Cortex of kidney (tissue), 1 donor: ENCODE measurements at places on chromosomes 3 and 15.

DNA sequence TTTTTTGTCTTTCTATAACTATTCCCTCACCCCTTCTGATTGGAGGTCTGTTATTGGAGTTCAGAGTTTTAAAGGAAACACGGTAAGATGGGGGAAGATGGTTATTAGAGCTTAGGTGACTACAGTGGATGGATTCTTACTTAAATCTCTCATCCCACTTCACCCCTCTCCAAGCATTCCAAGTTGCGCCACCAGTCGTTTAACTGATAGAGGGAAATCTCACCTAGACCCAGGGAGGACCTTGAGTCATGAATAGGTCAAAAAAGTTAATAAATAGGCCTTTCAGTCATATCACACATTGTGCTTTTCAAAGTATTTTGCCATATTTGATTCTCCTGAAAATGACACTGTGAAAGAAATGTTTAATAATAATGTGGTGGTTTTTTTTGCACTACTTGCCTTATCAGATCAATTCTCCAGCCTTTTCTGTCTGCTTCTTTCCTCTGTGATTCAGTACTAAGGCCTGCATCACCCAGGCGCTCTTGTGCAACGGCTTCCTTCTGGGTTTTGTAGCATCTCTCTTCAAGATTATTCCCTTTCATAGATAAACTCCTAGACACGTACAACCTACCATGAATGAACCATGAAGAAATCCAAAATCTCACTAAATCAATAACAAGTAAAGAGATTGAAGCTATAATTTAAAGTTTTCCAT is 100.4 kb upstream of the TGFBR2 start:
- DNase-seq, result no peak

DNA sequence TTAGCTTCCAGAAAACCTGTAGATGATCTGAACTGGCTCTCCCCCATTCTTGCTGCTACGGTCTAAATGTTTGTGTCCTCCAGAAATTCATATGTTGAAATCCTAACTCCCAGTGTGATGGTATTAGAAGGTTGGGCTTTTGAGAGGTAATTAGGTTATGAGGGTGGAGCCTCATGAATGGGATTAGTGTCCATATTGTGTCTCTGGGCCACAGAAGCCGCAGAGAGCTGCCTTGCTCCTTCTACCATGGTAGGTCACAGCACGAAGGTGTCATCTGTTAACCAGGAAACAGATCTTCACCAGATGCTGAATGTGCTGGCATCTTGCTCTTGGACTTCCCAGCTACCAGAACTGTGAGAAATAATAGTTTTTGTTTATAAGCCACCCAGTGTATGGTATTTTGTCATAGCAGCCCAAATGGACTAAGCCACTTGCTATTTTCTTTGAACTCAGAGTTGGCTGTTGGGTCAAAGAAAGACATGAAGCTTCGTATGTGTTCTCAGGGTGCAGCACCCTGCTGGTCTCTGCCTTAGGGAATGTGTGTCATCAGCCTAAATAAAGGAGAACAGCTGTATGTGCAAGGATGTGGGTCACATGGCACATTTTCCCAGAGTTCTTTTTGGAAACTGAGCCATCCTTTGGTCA is 317.5 kb upstream of the SLCO3A1 start:
- DNase-seq, result no peak

DNA sequence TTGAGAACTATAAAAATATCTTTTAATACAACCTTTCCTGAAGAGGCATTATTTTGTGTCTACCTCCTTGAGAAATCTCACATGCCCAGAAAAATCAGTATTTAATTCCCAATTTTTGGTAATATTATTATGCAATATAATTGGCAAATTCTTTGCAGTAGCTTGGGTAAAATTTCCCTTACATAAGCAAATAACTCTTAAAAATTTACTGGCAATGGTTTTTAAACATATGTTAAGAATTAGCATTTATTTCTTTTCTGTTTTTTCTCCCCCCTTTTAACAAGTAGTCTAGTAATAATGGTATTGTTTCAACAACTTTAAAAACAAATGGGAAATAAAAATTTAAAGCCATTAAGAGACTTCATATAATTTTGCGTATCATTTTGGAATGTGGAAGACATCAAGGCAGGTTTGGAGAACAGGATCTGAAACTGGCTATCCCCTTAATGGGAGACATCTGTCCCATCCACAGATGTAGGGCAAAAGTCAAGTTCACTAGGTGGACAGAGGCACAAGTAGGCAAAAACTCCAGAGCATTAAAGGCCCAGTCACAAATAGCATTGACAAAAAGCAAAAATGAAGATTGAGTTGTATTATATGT is 89.6 kb upstream of the AADACL2 start:
- DNase-seq, result no peak

DNA sequence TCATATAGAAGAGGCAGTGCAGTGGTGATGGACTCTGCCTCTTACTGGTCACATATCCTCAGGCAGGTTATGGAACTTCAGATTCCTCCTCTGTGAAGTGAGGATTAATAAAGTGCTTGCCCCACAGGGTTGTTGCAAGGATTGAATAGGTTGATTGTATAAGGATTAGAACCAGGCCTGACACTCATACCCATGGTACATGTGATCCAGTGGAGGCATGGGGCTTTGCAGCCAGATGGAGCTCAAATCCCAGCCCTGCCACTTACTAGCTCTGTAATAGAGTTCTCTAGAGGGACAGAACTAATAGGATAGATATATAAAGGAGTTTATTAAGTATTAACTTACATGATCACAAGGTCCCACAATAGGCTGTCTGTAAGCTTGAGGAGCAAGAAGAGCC is 184.6 kb upstream of the EIF1B start:
- no peak for DNase-seq

DNA sequence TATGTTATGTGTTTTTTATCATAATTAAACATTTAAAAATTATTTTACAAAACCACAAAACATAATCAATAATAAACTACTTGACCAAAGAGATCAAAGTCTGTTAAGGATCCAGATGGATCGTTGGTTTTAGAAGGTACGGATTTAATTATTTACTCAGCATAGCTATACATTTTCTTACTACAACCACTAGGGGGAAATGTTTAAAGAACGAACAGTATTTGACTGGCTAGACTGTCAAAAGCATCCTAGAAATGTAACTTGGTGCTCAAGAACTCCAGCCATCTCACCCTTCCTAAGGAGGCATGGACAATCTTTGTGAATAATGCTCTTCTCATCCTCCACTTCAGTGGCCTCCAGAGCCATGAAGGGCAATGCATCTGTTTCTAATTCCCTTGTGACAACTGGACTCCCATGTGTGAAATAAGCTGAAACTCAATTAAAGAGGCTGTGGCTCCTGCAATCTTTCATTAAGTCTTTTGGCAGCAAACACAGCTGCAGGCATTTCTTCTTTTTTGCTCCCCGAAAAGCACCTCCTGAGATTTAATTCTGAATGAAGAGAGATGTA is 94.7 kb upstream of the TUSC7 start:
- DNase-seq, result no peak

GRCh38 chr3:113717308-113717707 is 20.9 kb upstream of the USF3 start:
- no peak for DNase-seq

- no peak for DNase-seq
These were observed 46.5 kb downstream of the EXOG start for GRCh38 chr3:38542401-38543298.

DNA sequence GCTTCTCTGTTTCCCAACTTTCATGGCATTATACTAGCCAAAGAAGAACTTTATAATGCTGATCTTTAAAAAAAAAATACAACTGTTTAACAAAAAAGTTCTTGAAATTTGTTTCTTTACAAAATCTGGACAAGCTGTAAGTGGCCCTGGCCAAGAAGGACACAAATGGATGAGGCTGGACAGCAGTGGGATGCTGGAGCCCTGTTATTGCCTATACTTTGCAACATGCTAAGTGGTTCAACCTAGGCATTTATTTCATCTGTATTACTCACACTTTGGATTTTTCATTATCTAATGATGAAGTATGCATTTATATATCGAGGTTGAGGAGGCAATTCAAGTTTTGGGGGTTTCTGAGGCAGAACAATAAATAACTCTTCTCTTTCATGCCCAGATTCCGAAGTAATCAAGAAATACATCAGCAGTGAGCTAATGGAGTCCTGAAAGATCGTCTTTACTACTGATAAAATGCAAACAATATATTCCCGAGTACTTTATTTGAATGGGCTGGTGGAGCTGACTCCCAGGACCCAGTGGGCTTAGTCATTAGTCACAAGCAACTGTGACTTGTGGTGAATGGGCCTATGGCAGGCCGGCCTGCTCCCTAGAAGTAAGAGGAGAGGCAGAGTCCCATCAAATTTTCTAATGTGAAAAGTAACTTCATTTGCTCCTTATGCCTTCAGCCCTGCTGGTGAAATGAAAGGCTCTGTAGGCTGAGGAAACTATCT is 177.3 kb upstream of the DPH6 start:
- DNase-seq, result no peak

GRCh38 chr3:100437721-100438622 is 36.6 kb downstream of the LNP1 start:
- no peak for DNase-seq

- DNase-seq, result no peak
These were observed 114.5 kb downstream of the RARB start for GRCh38 chr3:25542492-25543039.

- DNase-seq, result no peak
These were observed 3.4 kb downstream of the HYAL3 start for GRCh38 chr3:50295553-50296431.

DNA sequence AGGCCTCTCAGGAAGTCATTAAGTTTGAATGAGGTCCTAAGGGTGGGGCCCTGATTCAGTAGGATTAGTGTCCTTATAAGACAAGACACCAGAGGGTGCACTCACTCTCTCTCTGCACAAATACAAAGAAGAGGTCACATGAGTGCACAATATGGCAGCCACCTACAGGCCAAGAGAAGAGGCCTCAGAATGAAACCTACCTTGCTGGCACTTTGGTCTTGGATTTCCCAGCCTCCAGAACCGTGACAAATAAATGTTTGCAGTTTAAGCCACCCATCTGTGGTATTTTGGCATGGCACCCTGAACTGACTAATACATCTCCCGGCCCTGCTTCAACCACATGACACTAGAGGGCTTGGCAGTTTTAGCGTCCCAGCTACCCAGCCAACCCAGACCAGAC is 73.9 kb upstream of the CHRNB4 start:
- DNase-seq, result no peak

DNA sequence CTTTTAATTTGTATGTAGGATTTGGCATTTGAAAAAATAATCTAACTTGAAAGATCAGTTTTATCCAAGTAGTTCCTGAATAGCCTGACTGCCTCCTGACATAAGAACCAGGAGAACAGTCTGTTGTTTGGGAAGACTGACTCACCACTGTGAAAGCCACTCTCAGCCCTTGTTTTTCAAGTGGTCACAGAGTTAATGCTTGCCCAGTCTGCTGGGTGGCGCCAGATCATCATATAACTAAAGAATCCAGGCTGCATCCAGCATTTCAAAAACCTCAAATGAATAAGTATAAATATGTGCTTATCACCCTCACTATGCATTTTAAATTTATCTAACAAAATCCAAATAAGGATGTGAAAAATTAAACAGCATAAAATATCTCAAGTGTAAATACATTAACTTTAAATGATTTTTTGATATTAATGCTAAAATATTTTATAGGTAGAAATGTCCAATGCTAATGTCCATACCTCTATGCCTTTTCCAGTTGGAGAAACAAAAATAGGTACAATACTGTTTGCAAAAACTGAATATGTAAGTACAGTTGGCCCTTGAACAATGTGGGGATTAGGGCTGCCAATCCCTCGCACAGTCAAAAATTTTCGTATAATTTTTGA is 26.9 kb upstream of the ZBBX start:
- DNase-seq, result no peak

- DNase-seq, result no peak
These were observed 35.6 kb upstream of the PPP4R2 start for GRCh38 chr3:72960812-72961518.

DNA sequence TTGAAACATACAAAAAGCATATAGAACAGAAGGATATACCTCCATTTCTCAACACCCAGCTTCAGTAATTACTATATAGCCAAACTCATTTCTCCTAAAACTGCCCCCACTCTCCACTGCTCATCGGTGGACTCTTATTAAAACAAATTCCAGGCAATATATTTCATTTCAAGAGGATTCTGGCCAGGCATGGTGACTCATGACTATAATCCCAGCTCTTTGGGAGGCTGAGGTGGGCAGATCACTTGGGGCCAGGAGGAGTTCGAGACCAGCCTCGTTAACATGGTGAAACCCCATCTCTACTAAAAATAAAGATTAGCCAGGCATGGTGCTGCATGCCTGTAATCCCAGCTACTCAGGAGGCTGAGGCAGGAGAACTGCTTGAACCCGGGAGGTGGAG is 40.9 kb downstream of the SNX4 start:
- DNase-seq, result no peak

- no peak for DNase-seq
These were observed 1.9 kb downstream of the GATM start for GRCh38 chr15:45376300-45376928.

DNA sequence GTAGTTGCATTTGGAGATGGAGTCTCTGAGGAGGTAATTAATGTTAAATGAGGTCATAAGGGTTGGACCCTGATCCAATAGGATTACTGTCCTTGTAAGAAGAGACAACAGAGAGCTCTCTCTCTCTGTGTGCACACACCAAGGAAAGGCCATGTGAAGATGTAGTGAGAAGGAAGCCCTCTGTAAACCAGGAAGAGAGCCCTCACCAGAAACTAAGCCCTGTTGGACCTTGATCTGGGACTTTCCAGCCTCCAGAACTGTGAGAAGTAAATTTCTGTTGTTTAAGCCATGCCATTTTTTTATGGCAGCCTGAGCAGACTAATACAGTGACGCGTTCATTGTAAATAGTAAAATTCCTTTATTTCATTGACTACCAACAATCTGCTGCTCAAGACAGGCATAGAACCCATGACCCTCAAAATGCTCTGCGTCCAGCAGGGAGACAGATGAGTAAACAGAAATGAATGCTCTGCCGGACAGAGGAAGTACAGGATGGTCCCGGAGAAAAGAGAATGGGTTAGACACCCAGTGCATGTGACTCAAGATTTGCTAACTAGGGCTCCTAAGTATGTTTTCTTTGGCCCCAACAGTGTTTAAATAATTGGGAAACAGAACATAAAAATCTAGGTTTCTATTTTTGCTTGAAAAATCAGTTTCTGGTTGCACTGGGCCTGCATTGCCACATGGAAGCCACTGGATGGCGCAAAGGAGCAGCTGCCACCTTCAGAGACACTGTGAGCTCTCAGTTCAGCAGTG is 37.9 kb upstream of the TNFAIP8L3 start:
- no peak for DNase-seq

- no peak for DNase-seq
These were observed 19.5 kb downstream of the LRIG1 start for GRCh38 chr3:66481071-66482017.

GRCh38 chr3:100205171-100205570 is 55.6 kb upstream of the TBC1D23 start:
- no peak for DNase-seq

DNA sequence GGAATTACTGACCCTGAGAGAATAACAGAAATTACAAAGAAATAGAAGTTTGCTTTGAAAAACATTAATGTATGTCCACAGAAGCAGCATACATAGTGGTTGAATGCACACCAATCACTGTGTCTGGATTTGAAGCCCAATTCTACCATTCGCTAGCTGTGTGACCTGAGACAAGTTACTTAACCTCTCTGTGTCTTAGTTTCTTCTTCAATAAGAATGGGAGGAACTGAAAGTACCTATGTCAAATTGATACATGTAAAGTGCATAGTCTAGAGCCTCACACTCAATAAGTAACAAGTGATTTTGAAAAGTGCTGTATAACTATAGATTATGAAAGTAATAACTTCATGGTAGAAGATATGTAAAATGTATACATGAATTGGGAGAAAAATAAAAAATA is 457.8 kb downstream of the FOXP1 start:
- no peak for DNase-seq

- DNase-seq, result no peak
These were observed 80.5 kb downstream of the LRTM1 start for GRCh38 chr3:54847361-54847760.
